GM06990 (cell line): ENCODE measurements at places on chromosomes 6 and 20.

GRCh38 chr20:20425823-20426654 lies 58.1 kb downstream of the INSM1 start:
- DNase-seq = no peak

- DNase-seq = no peak
Measured at GRCh38 chr20:25054995-25055629, 2.8 kb downstream of the ACSS1 start.

- DNase-seq = no peak
Measured at GRCh38 chr6:24901698-24902328, 33.9 kb downstream of the RIPOR2 start.

- DNase-seq = no peak
Measured at GRCh38 chr6:167235005-167235404, 56.1 kb upstream of the UNC93A start.

DNA sequence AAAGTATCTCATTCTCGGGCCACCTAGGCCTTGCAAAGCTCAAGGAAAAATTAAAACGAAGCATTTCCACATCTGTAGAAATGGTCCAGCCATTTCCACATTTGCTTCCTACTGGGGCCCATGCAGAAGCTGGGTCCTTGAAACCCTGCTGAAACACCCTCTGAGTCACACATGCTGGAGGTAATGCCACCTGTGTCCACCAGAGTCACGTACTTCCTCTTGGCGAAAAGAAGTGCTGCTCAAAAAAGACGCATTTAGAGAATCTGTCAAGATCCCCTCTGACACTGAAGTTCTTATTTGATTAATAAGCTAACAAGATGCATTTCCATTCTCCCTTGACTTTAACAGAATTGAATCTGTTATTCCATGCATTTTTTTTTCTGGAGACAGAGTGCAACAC lies 423.2 kb downstream of the PREX1 start:
- no peak for DNase-seq

GRCh38 chr20:43032459-43032858 lies 157.2 kb downstream of the PTPRT start:
- DNase-seq = no peak

DNA sequence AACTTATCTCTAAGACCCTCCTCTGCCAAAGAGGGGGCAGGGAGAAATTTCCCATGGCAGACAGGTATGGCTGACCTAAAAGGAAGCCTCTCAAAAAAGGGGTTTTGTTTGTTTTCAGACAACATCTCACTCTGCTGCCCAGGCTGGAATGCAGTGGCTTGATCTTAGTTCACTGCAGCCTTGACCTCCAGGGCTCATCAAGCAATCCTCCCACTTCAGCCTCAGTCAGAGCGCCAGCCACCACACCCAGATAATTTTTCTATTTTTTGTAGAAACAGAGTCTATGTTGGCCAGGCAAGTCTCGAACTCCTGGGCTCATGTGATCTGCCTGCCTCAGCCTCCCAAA lies 3.8 kb downstream of the EZR start:
- DNase-seq = no peak

GRCh38 chr6:90829311-90829710 lies 242.4 kb upstream of the MAP3K7 start:
- DNase-seq = no peak
